ENCODE measurements at places on chromosomes 16 and 17.

- no peak for DNase-seq
Observed at GRCh38 chr16:83661656-83662055, 146.1 kb upstream of the HSBP1 start.

GRCh38 chr17:1834380-1835149, 4.8 kb downstream of the RPA1 start:
- no peak for DNase-seq

- DNase-seq = no peak
Observed at GRCh38 chr16:87305505-87306391, 11.4 kb downstream of the C16orf95 start.

- no peak for DNase-seq
Observed at GRCh38 chr17:80153004-80153403, 6.1 kb upstream of the EIF4A3 start.

DNA sequence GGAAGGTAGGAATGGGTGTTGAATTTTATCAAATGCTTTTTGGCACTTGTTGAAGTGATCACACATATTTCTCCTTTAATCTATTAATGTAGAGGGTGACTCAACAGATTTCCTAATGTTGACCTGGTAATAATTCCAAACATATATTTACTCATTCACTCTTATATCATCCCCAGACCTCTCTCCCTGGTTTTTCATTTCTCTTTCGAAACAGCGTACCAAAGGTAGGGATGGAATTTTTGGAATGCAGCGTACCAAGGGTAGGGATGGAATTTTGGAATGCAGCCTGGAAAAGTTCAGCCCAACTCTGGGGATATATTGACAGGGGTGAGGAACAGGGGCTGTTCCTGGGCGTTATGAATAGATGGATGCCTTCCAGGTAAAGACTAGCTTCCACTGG, 7.3 kb downstream of the KIF18B start:
- no peak for DNase-seq

- DNase-seq = peak; percentile 29
Observed at GRCh38 chr16:12426122-12426521, 377.6 kb downstream of the CPPED1 start.

GRCh38 chr16:58863042-58863441, 128.9 kb upstream of the GOT2 start:
- DNase-seq = no peak

DNA sequence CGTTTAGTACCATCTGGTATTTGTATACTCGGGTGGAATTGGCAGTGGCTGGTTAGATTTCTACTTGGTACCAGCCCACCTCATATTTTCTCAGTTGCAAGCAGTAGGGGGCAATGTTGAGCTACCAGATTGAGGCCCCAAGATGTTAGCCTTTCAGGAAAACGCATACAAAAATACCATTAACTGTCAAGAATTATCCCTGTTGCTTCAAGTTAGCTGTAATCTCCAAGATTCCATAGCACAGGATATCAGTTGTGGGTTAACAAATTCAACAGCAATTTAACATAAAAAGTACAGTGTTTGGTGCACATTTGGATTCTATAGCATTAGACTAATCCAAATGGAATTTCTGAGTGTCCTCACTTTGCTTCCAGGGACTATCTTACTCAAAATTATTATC, 188.2 kb downstream of the FTO start:
- DNase-seq = peak; percentile 87

DNA sequence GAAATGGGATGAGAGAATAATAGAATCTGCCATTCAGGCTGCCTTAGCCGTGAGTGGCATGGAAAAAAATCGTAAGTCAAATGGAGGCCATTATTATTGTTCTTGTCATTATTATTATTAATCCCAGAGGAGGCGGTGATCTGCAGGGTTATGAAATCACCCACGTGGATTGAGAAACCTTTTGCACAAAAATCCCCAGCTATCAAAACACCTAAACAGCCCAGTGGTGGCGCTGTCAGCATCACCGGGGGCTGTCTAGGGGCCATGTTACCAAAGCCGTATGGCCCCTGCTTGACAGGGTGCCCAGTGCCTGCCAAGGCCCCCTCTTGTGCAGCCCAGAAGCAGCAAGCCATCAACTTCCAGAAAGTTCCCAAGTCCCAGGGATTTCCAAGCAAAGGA, 25.2 kb downstream of the CNGB1 start:
- peak; percentile 31 for DNase-seq

- peak; percentile 31 for DNase-seq
Observed at GRCh38 chr17:39979893-39980350, 685 bp upstream of the PSMD3 start.

DNA sequence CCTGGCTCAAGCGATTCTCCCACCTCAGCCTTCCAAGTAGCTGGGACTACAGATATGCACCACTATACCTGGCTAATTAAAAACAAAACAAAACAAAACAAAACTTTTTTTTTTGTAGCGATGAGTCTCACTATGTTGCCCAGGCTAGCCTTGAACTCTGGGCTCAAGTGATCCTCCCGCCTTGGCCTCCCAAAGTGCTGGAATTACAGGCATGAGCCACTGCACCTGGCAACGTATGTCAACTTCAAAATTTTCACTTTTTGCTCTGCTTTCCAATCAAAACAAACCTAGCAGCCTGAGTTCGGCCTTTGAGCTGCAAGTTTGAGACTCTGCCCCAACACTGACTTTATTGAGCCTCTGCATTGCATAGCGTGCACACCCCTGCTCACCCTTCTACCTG, 4.5 kb upstream of the RAI1 start:
- DNase-seq = no peak

DNA sequence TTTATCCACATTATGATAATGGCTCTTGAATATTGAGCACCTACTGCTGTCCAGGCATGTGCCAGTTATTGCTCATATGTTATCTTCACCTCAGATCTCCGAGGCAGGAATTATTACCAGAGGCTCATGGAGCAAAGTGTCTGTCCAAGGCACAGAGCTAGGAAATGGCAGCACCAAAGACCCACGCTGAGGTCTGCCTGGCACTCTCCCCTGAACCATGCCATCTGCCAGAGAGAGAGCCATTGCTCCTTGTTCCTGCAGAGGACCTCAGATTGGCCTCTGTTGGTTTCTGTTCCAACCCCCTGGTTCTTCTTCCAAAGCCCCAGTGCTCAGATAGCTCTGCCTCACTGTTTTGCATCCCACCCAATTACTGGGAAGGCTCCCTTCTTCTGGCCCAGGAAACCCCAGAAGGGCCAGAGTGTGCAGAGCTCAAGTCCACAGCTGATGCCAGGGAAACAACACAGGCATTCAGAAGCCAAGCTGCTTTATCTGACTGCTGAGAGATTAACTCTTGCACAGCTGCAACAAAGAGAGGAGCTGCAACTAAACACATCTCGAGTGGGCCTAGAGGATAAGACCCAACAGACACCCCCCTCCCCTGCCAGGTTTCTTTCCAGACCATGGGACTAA, 5.9 kb downstream of the ASIC2 start:
- no peak for DNase-seq

- DNase-seq = no peak
Observed at GRCh38 chr17:68290268-68290954, 516 bp downstream of the SLC16A6 start.

GRCh38 chr17:57313097-57313835, 56.9 kb downstream of the MSI2 start:
- no peak for DNase-seq

GRCh38 chr17:35051183-35051578, 12.3 kb downstream of the RFFL start:
- DNase-seq = peak; percentile 48

Measured in Ammon's horn (tissue), 1 donor.